ENCODE measurements at places on chromosomes 13 and 19.

DNA sequence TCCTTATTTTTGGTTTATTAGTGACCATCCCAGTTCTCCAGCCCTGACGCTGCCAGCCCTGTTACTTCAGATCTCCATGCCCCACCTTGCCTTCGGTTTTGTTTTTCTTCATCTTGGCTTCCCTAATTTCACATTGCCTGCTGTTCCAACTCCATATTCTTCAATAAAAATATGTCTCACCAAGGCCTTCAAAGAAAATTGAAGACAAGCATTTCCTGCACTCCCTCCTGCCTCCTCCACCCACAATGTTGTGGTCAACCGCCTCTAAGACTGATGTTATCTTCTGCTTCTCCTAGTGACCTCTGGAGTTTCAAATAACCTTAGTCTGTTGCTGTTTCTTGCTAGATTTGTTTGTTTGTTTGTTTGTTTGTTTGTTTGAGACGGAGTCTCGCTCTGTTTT, 14.6 kb downstream of the PLD3 start:
- no peak for DNase-seq

DNA sequence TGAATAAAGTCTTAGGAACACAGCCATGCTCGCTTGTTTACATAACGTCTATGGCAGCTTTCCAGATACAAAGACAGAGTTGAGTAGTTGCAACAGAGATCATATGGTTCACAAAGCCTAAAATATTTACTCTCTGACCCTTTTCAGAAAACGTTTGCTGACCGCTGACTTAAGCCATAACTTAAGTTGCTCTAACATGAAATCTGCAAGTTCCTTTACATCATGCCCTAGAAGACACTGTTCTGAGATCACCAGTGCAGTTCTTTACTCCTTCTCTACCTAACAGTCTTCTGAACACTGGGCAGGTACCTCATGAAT, 166.4 kb downstream of the DCLK1 start:
- no peak for DNase-seq

GRCh38 chr13:41780715-41781706, 179.9 kb downstream of the VWA8 start:
- no peak for DNase-seq

GRCh38 chr13:73417012-73417615, 358.3 kb downstream of the KLF5 start:
- no peak for DNase-seq

DNA sequence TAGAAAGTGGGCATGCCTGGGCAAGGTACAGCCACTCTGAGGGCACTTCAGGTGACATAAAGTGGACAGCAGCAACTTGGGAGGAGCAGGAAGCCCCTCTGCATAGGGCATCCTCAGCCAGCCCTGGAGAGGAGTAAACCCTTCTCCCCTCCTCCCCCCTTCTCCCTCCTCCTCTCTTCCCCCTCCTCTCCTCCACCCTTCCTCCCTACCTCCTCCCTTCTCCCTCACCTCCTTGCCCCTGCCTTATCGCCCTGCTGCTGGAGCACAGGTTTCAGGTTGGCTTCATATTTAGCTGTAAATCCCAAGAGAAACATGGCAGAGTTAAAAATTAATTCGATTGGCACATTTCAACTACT, 30.5 kb upstream of the ATP12A start:
- no peak for DNase-seq

- DNase-seq, result no peak
Measured at GRCh38 chr13:42607546-42607945, 33.6 kb downstream of the TNFSF11 start.

GRCh38 chr19:3868770-3869456, at the start of gene ZFR2:
TSS of gene ZFR2 (minus strand) at chr19:3869038. CDS start at chr19:3869017, 21 bp downstream.
- no peak for DNase-seq

Data from stimulated activated CD4-positive, alpha-beta T cell treated with anti-CD3 and anti-CD28 coated beads, Interleukin-1b, Interleukin-23, amount 100 ng/mL, for 24 hours (primary cell).